ENCODE measurements at places on chromosomes 5 and 9.

DNA sequence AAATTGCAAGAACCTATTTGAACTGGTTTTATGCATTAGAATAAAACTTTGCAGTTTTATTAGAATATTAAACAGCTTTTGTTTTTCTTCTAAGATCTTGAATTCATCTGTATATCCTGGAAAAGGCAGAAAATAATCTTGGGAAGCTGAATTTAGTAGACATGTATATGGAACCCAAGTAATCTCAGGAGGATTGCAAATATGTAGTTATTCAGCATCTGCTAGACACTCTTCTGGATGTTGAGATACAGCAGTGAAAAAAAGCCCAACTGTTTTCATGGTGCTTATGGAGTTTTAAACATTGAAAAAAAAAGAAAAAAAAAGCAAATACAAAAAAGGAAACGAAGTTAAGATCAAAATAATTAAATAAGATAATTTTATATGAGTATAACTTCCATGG lies 922.2 kb upstream of the SEMA6A start:
- DNase-seq, result no peak

- DNase-seq, result no peak
These were observed 16.3 kb upstream of the CCIN start for GRCh38 chr9:36152741-36153438.

- DNase-seq, result no peak
These were observed 11.7 kb upstream of the RPS14 start for GRCh38 chr5:150461231-150461630.

DNA sequence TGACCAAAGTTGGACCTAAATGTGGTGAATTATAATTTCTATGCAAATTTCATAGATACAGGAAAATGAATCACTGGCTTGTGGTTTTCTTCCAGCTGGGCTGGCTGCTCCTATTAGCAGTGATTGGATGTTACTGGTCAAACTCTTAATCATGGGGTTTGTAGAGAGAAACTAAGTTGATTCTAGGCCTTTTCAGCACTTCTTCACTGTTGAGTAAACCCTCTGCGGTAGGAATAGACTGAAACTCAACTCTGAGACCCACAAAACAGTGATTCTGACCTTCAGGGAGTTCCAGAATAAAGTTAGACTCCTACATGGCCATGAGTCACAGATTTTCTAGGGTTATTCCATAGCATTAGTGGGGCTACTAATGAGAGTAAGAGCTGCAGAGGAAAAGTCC lies 47.9 kb upstream of the FKTN start:
- no peak for DNase-seq

DNA sequence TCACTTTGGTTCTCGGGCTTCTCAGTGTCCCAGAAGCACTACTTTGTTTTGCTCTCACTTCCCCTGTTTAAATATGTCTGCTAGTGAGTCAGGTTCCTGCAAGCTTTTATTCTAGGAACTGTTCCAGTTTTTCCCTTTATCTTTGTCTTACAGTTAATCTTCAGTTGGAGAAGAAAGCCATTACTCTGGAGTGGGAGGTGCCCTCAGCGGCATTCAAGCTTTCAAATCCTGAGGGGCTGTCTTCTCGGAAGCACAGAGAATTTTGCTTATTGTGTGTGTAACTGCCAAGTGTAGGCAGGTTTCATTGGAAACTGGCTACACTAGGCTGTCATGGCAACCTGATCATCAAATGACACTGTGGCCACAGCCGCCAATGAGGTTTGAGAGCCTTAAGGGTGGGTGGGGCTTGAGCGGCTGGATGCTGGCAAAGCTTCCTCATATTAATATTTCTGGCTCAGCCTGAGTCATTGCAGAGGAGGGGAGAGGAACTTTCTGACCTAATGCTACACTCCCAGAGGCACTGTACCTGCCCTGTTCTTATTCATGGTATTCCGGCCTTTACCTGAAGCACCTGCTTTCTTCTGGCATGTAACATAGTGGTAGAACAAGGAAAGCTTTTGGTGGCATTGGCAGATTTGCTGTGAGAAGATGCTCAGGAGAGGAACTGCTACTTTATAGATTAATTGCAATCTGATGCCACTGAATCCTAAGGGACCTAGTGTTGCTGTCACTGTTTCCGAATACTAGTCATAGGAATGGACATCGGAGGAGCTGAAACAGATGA lies 26.3 kb downstream of the SLC25A25 start:
- peak; percentile 92 for DNase-seq

Measured in NCI-H1105 (cell line).